Stimulated activated CD8-positive, alpha-beta memory T cell treated with anti-CD3 and anti-CD28 coated beads, Interleukin-4, amount 100 ng/mL, for 48 hours (primary cell): ENCODE measurements at places on chromosomes 12 and 14.
A peak's percentile ranks its signal among the peaks of the same experiment; 100 is the strongest.

DNA sequence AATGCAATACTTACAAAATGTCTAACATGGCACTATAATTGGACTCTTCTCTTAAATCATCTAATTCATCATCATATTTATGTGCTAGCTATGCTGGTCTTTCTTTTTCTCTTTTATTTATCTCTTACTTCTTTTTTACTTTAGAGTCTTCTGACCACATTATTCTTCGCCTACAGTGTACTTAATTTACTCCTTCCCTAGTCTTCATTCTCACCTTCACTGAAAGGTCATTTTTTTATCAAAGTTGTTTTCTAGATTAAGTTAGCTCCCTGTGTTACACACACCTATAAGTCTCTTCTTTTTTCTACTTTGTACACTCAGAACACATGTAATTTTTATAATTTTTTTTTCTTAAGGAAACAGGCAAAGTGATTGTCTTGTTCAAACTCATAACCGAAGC lies 1351.2 kb downstream of the FSCB start:
- DNase-seq, result no peak

DNA sequence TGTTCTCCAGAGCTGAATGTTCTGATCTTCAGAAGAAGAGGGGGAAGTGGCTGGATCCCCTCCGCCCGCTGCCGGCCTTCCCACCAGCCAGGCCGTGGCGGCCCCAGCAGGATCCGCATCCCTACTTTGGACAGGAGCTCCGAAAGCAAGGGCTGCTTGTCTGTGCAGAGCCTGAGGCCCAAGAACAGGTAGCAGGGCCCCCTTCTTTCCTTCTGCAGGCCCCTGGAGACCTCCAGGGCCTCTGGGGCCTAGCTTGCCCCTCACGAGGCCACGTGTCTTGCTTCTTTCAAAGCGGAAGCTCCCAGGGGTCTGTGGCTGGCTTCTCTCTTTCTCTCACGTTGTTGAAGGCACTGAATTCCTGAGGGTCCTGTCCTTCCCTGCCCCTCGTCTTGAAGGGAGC lies 13.2 kb downstream of the PGF start:
- DNase-seq, result no peak

GRCh38 chr12:91819132-91819447 lies 326.6 kb downstream of the BTG1 start:
- DNase-seq, result no peak

DNA sequence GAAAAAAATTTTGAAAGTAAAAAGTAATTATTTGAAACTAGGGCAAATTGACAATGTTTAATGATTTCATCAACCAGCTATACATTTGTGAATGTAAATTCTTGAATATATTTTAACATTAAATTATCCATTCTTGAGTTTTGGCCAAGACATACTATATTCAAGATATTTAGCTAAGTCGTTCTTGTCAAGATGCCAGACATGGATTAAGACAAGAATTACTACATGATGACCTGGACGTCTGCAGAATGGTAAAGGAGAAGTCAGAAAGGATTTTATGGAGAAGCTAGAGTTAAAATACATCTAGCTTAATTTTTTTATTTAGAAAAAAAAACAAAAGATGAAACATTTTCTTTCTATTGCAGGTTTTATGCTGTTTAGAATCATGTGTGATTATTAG lies 255.8 kb downstream of the TMTC2 start:
- DNase-seq, result no peak

GRCh38 chr12:62604373-62604772 lies 137.7 kb downstream of the MON2 start:
- DNase-seq, result no peak

- no peak for DNase-seq
These were observed 19.2 kb downstream of the INTS13 start for GRCh38 chr12:26918321-26919215.

DNA sequence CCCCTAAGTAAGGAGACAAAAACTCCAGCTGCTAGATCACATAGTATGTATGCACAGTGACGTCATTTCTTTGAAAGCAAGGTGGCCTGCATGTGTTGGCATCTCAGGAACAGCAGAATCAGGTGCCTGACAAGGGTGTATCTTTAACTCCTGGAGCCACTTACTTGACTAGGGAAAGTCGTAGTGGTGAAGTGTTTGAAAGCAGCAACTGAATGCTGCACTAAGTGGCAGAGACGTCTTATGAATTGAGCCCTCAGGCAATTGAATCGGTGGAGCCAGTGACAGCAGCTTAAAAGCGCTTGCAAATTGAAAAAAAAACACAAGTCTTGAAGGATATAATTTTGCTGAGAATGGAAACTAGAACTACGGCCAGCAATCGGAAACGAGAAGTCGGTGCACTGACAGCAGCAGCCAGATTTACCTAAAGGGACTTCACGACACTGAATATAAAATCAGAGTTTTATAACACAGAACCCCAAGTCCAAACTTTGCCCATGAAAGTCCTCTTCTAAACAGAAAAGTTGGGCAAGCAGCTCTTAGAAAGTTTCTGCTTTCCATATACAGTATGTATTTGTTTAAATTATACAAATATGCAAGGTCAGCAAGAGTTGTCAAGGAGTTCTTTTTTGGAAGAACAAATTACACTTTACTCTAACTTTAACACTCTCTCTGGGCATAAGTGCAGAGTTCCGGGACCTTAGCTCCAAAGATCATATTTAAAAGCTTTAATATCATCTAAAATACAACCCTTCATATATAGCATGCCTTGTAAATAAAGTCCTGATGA lies 1.1 kb downstream of the IGF1 start:
- DNase-seq, result no peak

DNA sequence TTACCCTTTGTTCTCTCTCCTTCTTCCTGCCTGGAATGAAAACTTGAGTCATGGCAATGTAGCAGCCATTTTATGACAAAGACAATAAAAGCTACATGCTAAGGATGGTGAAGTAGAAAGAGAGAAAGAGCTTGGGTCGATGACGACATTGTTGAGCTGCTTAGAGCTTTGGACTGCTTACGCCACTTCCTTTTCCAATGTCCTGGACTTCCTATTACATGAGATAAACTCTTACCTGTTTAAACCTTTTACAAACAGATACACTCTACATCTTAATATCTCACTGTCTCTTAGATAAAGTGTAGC lies 70.1 kb downstream of the PEBP1 start:
- DNase-seq, result no peak

DNA sequence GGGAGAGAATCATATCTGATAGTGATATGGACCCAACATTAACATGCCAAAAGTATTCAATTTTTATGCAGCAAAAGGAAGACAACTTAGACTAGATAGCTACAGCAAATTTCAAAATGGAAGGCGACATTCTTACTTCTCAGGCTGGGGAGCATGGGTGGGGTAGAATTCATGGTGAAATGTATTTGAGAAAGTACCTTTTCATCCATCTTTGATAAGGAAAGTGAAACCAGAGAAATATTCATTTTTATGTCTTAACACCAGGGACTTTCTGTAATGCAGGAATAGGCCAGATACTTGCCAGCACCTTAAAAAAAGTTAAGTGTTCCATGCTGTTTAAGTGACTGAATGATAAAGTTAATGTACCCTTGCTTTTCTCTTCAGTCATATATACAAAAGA lies 13.4 kb downstream of the BTG1 start:
- no peak for DNase-seq

DNA sequence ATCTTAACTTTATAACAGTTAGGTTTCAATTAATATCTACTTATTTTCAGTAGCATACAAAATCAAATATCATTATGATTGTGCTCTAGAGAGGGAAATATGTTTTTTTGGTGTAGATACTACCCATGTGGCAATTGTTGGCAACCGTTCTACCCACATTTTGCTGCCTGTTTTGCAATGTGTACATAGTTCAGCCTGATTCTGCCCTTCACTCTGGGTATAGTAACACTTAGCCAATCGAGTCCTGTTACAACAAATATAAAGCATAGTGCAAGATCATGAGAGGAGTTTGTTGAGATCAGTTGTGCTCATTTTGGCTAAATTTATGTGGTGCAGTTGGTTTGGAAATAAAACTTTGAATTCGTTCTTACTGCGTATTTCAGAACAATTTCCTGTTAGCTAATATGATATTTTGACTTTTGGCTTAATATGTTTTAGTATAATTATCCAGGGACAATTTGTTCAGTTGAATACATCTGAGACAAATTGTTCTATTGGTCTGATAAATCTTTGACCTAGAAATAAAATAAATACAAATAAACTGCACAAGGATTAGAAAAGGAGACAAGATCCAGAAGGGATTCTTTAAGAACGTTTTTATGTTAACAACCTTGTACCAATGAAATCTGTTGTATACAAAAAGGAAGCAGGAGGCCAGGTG lies 76.9 kb downstream of the ATF7IP start:
- no peak for DNase-seq

GRCh38 chr12:59678759-59679411 lies 83.1 kb downstream of the SLC16A7 start:
- no peak for DNase-seq

DNA sequence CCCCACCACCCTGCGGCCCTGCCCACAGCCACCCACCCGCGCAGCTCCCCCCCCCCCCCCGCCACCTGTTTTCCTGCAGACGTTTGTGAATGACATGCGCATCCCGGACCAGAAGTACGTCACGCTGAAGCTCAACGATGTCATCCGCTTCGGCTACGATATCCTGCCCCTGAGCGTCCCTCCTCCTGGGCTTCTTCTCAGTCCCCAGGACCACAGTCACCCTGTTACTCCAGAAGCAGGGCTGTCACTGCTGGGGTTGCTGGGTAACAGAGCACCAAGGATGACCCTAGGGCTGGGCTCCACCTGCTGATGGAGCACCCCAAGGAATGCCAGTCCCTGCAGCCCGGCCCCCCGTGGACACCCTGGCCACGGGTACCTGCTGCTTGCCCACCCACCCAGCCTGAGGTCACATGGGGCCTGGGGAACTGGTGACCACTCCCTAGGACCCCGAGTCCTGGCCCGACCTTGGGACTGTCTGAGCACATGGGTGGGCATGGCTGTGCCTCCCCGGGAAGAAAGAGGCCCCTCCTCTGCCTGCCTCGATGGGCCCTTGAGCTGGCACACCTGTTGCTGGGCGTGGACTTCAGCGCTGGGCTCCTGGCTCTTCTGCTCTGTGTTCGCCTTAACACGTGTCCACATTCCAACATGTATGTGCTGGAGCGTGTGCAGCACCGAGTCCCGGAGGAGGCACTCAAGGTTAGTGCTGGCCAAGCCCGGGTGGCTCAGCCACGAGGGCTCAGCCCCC lies 12.9 kb downstream of the CEP170B start:
- no peak for DNase-seq

DNA sequence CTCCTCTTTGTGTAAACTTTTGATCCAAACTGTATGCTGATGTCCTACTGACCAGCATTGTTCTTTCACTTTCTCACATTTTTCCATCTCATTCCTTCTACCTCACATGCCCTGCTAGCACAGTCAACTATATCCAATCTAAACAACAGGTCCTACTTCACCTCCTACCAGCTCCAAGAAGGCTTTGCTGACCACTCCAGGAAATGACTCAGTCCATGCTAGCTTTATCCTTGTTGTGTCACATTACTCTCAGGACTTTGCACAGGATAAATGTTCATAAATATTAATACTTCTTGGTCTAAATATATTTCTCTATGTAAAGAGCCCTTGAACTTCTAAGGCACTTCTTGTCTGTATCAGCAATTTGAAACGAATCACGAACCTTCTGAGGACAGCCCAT lies 64.9 kb upstream of the PCED1B start:
- no peak for DNase-seq

DNA sequence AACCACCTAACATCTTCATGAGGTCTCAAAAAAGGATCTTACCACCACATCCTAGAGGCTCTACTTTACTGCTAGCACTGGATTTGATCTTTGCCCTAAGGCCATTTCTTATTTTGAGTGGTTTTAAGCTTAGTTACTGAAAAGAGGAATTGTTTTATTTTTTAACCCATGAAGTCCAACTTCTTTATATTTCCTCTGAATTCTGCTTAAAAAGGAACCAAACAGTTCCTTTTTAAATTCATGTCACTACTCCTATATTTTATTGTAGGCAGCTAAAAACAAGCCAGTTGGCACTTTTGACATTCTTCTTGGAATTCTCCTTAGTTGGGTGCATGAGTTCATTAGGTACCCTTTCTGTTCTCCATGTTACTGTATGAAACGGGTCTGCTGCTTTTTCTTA lies 76.4 kb downstream of the FGD4 start:
- DNase-seq, result no peak

GRCh38 chr12:42486407-42486806 lies 103.1 kb downstream of the PRICKLE1 start:
- no peak for DNase-seq

GRCh38 chr12:99374023-99374422 lies 273.5 kb upstream of the GARIN6 start:
- DNase-seq, result no peak

DNA sequence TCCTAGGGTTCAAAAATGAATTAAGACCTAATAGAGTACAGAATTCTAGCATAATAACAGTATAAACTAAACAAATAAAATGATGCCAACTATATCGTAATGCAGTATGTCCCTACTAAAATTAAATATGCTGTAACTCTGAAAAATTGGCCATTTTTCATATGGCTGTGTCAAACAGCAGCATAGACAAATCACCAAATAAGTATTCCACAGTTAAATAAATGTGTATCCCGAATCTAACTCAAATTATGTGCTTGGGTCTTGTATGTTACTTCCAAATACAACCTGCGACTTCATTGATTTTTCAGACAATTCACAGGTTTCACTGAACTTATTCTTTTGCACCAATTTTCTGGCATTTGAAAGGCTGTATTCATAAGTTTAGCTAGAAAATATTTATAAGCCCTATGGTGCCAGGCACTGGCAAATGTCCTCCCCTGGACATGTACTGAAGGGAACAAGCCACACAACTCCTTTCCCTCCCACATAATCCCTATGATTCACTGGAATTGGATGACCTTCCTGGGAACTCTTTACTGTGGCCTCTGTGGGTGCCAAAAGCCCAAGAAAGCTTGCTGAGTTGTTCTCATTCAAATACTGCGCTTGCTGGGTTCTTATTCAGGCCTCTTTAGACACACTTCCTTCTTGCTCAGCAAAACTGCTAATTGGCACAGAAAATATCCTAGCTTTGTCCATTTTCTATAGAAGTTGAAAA lies 108.8 kb downstream of the KITLG start:
- DNase-seq, result no peak

DNA sequence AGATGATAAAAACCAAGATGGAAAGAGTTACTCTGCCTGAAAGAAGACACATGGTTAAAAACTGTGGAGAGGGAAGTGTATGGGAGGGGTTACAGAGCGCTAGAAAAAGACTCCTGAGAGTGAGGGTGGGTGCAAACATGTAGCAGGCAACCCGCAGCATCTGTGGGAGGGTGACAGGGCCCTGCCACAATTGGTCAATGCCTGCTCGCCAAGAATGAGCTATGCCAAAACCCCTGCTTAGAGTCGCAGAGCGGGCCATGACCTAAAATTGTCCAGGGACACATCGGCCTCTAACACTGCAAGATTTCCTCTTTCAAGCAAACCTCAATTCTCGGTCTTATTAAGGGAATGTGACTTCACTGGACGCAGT lies 700 bp downstream of the PRKAG1 start:
- DNase-seq, result peak; percentile 76
